ENCODE measurements at places on chromosomes 6 and 20. TPM values are rescaled to one million over a fixed set of nuclear protein-coding genes. Genes with fewer than 3 reads are reported as not detected.

RWDD2A gene
- 4.9 TPM for total RNA-seq

GJA10 gene
- not detected for total RNA-seq

WFDC5 gene
- total RNA-seq = 0.26 TPM

PI3 gene
- total RNA-seq = not detected

TNF gene
- not detected for total RNA-seq

GRCh38 chr6:28871335-28872156 is 52.2 kb downstream of the TRIM27 start:
- no peak for DNase-seq

DNA sequence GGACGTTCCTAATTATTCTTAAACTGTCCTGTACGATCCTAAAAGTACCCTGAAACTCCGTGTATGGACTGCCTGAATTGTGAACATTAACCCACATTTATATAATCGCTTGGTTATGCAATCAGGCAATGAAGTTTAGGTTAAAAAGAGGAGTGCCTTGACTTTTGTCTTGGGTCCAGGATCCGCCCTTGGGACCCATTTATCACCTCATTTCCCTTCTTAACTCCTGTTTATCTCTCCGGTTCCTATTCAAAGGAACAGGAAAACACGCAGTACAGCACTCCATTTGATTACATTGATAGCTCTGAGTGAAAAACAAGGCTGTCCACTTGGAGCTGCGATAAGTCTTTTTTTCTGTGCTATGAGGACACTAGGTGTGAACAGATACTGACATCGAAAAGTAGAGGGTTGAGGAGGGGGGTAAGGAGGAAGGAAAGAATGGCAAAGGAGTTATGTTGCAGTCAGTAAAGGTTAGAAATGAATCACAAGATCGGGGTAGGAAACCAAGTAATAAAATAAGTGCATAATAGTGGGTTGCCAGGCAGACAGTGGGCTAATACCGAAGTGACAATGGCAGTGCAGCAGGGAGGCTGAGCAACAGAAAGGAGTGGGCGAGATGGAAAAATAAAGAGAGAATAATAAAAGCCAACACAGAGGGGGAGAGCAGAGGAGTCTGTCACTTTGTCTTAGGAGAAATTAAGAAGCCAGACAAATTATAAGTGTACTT is 15.9 kb upstream of the PCK1 start:
- DNase-seq = no peak

GRCh38 chr6:159493898-159494585 is 199.0 kb downstream of the SOD2 start:
- DNase-seq = no peak

GRCh38 chr20:13441388-13441787 is 197.3 kb downstream of the TASP1 start:
- no peak for DNase-seq

GRCh38 chr20:36815454-36816091 is 42.0 kb upstream of the DSN1 start:
- DNase-seq = no peak

DNA sequence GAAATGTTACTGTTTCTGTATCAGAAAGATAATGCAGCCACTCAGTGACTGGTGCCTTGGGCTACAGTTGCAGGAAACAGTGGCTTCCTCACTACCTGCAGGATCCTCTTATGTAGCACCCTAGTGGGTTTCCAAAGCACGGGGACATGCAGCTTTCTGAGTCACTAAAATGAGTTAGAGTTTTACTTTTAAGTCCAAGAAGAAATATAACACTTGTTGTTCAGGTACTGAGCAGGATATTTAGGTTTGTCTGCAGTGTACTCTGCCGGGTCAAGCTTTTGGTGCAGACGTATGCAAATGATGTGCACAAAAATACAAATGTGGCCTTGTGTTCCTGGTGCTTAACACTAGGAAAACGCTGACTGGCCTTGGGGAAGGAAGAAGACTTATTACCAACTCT is 22.0 kb downstream of the ACSS1 start:
- DNase-seq = no peak

DNA sequence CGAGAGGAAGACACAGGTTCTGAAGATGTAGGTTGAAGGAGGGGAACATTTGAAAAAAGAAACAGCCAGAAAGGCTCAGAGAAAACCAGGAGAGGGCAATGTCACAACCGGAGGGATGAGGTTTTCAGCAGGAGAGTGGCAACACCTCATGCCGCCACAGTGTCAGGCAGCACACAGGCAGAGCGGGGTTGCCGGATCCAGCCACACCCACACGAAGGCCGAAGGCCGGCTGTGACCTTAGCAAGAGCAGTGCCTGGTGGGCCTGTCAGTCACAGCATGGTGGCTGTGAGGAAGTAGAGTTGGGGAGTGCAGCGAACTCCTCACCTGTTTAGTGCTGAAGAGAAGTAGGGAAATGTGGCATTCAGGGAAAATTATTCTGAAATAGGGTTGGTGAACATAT is 14.0 kb downstream of the HDDC2 start:
- no peak for DNase-seq

- no peak for DNase-seq
Observed at GRCh38 chr6:150627585-150628025, 27.9 kb downstream of the PLEKHG1 start.

GRCh38 chr20:34549291-34549928 is 9.1 kb upstream of the MAP1LC3A start:
- peak; percentile 51 for DNase-seq

GRCh38 chr6:6836609-6837406 is 248.3 kb downstream of the LY86 start:
- DNase-seq = no peak

GRCh38 chr6:48389146-48390043 is 278.4 kb upstream of the PTCHD4 start:
- no peak for DNase-seq

GRCh38 chr20:9375221-9375681 is 139.1 kb upstream of the LAMP5 start:
- DNase-seq = no peak

GRCh38 chr6:99993533-99994251 is at the start of gene MCHR2:
Gene MCHR2, minus strand, starts transcription at chr6:99994223. Its CDS starts 38,076 bp downstream, at chr6:99956147.
- DNase-seq = no peak

DNA sequence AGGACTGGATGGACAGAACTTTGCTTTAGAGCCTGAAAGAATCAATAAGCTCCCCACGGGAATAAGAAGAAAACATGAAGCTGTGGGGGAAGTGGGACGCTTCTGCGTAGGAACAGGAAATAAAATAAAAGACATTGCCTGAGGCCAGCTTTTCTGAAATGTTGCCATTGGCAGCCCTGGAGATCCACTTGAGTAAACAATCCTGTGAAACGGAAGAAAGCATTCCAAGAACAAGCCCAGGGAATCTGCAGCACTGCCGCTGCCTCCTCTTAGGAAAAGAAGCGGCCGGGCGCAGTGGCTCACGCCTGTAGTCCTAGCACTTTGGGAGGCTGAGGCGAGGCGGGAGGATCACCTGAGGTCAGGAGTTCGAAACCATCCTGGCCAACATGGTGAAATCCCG is 182.3 kb upstream of the RALGAPA2 start:
- DNase-seq = no peak

- DNase-seq = no peak
Observed at GRCh38 chr6:160534050-160534696, 129.9 kb downstream of the LPA start.

GRCh38 chr20:46546936-46547335 is 3.5 kb downstream of the OCSTAMP start:
- no peak for DNase-seq

- no peak for DNase-seq
Observed at GRCh38 chr6:89708316-89708715, 69.8 kb upstream of the LYRM2 start.

- DNase-seq = no peak
Observed at GRCh38 chr6:116992546-116992945, 115.5 kb downstream of the RFX6 start.
